ENCODE measurements at places on chromosomes 11 and 22.

DNA sequence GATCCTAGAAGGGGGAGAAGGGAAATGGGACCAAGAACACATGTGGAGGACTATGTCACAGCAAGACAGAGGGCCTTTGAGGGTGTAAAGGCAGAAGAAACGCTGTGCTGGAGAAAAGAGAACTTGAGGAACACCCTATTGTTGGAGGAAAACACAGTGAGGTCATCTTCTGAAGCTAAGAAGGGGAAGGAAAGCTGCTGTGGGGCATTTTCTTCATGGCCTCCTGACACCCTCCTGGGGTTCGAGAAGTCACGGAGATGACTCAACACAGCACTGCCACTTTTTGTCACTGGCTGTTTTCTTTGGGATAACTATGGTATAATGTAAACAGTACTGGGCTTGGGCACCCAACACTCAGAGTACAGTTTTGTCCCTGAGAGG, 492.6 kb upstream of the CADM1 start:
- DNase-seq = no peak

- no peak for DNase-seq
Measured at GRCh38 chr11:12019866-12020416, 11.5 kb upstream of the DKK3 start.

GRCh38 chr11:127135256-127135655, 134.7 kb upstream of the KIRREL3 start:
- DNase-seq = no peak

GRCh38 chr22:20383538-20383937, 10.4 kb upstream of the ZNF74 start:
- no peak for DNase-seq

- DNase-seq = no peak
Measured at GRCh38 chr22:25829808-25830777, 88.1 kb downstream of the MYO18B start.

DNA sequence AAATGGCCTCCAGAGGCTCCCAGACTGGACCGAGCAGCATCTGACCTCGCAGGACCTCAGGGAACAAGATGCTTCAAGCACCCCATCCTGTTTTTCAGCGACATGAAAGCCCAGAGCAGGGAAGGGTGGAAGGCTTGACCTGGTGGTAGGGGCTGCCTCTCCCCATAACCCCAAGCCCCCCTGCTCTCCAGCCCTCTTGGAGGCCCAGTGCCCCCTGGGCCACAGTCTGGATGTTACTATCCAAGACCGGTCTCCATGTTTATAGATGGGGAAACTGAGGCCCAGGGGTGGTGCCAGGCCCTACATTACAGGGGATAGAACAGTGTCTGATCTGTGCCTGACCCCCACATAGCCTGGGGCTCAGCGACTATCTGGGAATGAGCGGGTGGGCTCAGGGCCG, 7.0 kb downstream of the FGF3 start:
- no peak for DNase-seq

- no peak for DNase-seq
Measured at GRCh38 chr11:70506658-70506970, 108.3 kb downstream of the CTTN start.

DNA sequence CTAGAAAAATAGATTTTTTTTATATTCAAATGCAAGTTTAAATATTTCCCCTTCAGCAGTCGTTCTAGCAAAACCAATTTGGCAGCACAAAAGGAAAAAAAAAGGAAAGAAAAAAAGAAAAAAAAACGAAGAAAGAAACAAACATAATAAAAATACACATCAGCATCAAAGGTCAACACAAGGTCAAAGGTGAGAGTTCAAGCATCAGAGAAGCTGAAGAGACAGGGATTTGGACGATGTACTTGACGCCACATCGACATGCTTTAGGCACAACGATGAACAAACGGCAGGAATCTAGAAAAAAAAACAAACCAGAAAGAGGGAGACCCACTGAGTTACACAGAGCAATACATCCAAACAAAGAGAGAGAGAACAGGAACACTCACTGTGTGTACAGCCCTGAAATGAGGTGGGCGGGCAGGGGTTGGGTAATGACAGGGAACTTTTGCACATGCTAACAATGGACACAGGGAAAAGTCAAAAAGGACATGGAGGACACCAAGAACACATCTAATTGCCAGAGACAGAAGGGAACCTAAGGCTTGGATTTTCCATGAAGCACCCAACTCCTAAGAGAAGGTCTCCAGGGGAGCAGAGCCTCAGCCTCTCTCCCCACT, 19.8 kb upstream of the RAPSN start:
- DNase-seq = no peak

GRCh38 chr11:76672431-76673175, 2.1 kb upstream of the LRRC32 start:
- DNase-seq = peak; percentile 43

DNA sequence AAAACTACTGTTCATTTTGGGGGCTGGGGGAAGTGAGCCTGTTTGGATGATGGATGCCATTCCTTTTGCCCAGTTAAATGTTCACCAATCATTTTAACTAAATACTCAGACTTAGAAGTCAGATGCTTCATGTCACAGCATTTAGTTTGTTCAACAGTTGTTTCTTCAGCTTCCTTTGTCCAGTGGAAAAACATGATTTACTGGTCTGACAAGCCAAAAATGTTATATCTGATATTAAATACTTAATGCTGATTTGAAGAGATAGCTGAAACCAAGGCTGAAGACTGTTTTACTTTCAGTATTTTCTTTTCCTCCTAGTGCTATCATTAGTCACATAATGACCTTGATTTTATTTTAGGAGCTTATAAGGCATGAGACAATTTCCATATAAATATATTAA, 87.1 kb upstream of the BIRC3 start:
- no peak for DNase-seq

- DNase-seq = no peak
Measured at GRCh38 chr11:30159546-30159945, 71.3 kb upstream of the FSHB start.

- no peak for DNase-seq
Measured at GRCh38 chr11:90805172-90805571, 582.3 kb upstream of the CHORDC1 start.

DNA sequence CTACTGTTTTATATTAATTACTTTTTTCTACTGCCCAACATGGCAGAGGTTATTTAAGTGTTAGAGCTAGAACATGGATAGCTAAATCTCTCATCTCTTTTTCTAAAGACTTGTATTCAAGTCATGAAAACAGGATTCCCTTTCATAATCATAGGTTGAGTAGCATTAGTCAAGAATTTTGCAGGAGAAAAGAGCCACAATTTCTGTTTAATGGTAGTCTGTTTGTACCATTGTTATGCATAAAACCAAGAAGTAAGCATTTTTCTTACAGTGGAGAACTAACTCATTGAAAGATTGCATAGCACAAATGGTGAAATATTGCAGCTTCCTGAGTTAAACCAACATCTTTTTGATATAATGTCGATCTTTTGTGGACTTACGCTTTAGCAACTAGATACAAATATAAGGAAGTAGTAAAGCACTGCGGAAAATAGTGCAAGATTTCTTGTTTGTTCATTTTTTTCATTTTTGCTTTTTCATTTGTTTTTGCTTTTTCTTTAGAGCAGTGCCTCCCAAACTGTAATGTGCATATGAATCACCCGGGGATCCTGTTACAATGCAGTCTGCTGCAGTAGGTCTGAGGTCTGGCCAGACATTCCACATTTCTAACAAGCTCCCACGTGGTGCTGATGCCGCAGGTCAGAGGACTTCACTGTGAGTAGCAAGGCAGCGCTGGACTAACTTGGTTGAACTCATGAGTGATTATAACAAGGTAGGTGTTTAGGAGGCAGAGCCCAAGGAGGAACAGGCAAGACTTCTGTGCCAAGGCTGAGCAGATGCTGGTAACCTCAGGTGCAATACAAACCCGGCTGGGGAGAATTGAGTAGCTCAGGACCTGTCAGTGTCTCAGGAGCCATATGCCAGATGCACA, 4.6 kb downstream of the ETS1 start:
- DNase-seq = no peak

DNA sequence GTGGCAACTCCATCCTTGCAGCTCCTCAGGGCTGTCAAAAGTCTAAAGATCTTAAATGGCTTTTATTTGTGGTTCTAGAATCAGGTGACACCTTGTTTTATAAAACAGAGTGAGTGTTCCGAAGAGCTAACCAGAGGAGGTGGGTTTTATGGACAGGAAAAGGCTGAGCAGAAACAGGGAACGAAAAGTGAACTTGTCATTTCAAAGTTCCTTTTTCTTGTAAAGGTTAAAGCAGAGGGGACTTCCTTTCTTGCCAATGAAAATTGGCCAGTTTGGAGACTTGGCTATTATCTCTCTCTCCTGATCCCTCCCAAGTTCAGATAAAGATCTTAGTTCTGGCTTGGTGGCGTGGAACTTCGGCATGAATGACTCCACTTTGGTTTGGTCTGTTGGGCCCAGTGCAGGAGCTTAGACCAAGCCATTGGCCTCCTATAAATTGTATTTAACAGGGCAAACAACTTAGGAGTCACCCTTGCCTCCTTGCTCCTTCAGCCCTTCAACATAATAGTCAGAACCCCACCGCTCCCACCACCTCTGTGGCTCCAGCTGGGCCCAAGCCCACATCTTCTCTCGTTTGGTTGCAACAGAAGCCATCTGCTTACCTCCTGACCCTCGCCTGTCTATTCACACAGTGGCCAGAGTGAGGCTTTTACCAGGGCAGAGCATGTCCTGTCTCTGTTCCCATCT, 102.4 kb upstream of the THY1 start:
- DNase-seq = peak; percentile 81

DNA sequence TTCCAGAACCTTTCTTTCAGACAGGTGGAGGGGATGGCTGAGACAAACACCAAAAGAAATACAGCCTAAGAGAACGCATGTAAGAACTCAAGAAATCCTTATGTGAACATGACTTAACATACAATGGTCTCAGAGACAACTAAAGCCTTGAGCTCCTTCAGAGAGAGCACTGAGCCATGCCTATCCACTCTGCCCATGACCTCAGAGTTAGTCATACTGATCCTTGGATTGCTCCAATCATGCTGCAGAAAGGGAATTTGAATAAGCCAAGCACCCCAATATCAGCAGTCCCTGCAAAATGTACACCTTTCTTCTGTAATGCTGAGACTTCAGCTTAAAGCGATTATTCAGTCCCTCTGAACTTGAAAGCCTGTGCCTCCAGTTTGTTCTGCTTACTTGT, 43.2 kb upstream of the CHKA start:
- DNase-seq = no peak

GRCh38 chr11:10038521-10039302, 255.3 kb downstream of the SBF2 start:
- DNase-seq = no peak

DNA sequence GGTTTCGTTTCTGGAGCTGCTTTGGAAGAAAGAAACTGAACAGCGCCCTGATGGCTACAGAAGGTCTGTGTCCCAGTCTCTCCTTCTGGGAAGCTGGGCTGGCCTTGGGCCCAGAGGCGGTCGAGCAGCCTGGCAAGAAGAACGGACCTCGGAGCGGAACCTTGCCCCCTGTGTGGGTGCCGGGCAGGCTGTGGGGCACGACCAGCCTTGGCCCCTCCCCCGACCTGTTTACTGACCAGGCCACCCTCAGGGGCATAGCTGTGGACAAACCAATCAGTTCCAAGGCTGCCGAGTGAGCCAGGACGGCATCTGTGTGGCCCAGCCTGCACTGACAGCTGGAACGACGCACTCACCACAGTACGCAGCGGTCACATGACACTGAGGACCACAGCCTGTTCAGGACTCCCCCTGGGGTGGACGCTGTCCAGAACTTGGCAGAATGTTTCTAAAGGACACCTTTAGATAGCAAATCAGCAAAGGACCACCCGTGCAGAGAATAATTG, 7.2 kb downstream of the PIM3 start:
- DNase-seq = no peak

DNA sequence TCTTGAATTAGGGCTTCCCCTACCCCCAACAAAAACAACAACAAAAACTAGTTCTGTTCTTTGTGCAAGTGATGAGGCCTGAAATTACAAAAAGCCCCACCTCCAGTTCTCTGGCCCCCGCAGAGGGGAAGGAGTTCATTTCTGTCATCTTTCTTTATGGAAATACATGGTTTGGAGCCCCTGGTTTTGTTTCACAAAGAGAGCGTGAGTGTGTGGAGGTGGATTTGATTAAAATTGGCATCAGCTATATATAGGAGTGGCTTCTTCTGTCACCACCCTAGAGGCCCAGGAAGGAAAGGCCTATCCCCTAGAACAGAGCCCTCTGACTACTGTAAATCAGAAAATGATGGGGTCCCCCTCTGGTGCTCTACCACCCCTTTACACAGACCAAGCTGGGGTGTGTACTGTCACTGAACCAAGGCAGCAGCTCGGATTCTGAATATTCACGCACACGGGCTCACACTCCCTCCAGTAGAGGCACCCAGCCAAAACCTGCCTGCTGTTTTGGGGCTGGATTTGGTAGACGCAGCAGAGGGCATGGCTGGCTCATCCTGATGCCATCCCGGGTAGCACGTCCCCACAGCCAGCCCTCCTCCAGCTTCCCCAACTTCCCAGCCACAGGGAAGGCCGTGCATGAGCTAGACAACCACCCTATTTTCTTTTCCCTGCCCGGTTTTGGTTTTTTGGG, 19.4 kb downstream of the RCOR2 start:
- no peak for DNase-seq

- DNase-seq = no peak
Measured at GRCh38 chr11:68889948-68890446, 13.6 kb downstream of the MRPL21 start.

DNA sequence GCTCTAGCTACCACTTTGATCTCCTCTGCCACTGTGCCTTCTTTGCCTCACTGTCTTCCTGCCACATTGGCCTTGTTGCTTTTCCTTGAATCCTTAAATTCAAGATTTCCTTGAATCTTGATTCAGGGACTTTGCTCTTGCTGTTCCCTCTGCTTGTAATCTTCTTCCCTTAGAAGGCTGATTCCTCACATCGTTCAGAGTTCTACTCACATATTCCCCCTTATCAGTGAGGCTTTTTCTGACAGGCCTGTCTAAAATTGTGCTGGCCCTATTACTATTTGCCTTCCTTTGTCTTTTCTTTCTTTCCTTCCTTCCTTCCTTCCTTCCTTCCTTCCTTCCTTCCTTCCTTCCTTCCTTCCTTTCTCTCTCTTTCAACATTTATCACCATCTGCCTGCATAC, 206.9 kb upstream of the CCDC90B start:
- DNase-seq = no peak
